Stimulated activated CD4-positive, alpha-beta T cell treated with anti-CD3 and anti-CD28 coated beads, Interleukin-1b, Interleukin-23, amount 100 ng/mL, for 4 hours (primary cell): ENCODE measurements at places on chromosomes 2 and 18.

GRCh38 chr2:206240327-206240726 is 34.1 kb upstream of the ZDBF2 start:
- no peak for DNase-seq

DNA sequence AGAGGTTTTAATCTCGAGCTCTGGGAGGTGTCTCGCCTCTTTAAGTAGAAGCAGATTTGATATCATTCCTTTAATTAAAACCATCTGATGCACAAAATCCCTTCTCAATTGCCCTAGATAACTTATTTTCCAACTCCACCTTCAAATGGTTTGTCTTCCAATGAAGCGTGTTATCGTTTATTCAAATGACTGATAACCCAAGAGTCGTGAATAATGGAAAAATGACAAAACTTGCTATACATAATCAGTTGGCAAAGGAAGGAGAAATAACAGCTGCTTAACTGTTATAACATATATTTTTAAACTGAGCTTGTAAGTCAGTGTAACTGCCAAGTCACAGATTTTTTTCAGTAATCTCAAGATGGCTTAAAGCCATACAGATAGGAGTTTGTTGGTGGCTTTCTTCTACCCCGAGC is 144.6 kb downstream of the QPCT start:
- DNase-seq, result no peak

GRCh38 chr18:45806226-45806625 is 19.2 kb upstream of the SIGLEC15 start:
- no peak for DNase-seq

GRCh38 chr18:9839853-9840252 is 45.9 kb upstream of the TXNDC2 start:
- DNase-seq, result no peak

DNA sequence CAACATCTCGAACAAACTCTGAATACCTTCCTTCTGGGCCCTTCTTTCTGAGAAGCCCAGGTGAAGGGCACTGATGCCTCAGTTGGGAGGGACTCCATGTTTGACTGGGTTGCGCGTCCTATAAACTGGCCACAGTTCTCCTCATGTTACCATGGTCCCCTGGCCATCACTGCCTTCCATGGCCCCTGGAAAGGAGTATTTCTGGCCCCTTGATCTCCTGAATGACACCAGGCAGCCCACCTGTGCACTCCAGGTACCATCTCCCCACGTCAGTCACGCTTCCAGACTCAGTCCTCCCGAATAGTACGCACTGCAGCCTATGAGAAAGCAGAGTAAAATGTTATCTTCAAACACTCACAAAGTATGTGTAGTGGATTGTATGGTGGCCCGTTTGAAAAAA is 73.9 kb downstream of the ACKR3 start:
- no peak for DNase-seq

- no peak for DNase-seq
Measured at GRCh38 chr2:206212673-206213513, 53.2 kb downstream of the EEF1B2 start.

DNA sequence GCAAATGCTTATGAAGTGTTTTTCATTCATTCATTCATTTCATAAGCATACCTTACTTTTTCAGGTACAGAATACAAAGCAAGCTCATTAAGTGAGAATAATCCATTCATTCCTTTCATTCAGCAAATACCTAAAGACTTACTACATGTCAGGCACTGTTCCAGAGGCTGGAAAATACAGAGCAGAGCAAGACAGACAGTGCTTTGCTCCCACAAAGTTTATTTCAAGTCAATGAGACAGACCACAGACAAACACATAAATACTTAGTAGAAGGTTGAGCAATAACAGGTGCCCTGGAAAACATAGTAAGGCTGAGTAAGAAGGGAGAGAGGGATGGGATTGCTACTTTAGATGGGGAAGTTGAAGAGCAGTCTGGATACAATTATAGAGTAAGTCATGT is 309.8 kb downstream of the C1D start:
- DNase-seq, result no peak

DNA sequence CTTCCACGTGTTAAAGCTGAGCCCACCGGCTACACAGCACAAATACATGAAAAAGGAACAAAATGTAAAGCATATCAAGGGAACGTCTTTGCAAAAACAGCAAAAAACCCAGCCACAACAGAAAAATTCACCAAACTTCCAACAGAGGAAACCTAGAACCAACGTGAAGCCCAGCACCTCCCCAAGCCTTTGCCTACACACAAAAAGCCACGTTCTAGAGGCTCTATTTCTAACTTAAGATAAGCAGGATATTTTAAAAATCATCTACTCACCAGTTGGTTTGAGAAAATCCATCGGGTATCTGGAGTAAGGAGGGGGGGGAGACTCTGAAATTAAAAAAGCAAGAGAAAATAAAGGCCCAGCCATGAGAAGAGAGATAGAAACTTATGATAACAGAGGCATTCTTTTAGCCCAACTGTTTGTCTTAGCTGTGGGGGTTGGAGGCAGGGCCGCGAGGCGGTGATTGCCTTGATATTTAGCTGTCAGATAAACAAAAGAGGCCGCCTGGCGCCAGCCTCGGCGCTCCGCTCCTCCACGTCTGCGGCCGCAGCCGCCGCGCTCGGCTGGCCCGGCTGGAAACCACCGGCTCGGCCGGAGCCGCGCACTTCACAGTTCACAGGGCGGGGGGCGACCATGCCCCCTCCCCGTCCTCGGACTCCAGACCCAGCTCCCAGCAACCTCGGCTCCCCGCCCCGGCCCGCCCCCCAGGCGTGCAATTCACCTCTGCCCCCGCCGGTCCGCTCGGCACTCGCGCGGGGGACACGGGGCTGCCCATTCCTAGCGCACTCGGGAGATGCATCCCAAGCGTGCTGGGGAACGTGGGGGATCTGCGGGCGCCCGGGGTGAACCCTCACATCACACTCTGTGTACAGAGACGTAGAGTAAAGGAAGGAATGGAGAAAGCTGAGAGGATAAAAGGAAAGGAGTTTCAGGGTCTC is 2.4 kb downstream of the SMAD7 start:
- DNase-seq, result no peak

DNA sequence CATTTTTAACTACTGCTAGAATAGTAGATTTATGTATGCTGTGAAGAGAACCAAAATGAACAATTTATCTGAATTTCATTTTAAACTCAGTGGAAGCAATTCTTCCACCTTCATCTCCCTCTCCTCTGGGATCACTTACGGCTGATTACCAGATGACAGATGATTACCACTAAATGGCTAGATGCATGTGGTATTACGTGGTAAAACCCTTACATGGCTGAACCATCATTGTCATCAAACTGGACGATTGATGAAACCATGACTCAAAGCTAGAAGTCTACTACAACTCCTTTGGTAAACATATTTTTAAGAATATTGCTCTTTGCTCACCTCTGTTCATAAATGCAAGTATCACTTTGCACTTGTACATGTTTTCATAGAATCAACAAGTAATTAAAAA is 48.5 kb upstream of the DOCK10 start:
- no peak for DNase-seq

GRCh38 chr2:135998879-135999278 is 13.5 kb upstream of the DARS1 start:
- no peak for DNase-seq

DNA sequence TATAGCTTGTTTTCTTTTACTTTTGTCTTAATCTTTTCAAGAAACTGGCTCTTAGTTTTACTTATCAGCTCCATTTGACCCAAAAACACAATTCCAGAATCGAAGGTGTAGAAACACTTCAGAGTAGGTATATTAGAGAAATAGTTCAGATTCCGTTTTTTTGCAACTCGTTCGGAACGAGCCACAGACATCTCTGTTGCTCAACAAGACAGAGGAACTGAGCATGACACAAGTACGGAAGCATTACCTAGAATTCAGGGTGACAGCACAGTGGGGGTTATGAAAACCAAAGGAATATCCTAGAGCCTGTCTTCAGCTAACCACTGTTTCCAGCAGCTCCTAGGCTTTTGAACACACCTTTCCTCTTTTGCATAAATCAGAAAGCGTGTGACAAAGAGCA is 5.0 kb downstream of the HRH4 start:
- DNase-seq, result no peak

DNA sequence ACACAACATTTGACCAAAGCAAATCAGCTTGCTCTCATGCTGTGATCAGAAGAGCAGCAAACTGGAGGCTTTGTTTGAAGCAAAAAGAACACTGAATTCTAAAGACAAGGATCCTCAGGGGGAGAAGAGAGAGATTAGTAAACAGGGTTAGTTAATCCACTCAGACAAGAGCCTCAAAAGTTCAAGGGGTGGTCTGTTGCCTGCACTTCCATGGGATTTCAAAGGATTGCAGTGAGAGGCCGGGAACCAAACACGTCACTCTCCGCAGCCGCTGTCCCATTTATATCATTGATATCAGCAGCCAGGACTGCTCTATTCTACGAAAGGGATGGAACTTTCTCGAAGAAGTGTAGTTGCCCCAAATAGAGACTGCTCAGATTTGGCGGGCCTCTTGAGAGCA is 97.8 kb upstream of the SP3 start:
- no peak for DNase-seq

DNA sequence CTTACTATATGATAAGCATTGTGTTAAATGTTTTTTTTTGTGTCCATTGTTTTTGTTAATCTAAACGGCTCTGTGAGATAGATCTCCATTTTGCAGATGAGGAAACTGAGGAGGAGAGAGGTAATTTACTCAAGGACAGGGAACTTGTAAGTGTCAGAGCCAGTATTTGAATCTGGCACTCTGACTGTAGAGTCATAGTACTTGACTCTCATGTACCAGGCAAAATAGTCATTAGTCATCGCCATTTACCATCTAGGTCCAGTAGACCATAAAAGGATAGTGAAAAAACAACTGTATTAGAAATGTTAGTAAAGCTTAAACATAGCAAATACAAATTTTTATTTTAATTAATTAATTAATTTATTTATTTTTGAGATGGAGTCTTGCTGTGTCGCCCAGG is 4.8 kb downstream of the PSMD14 start:
- no peak for DNase-seq

- no peak for DNase-seq
Measured at GRCh38 chr2:172834881-172835280, 99.2 kb downstream of the RAPGEF4 start.

- no peak for DNase-seq
Measured at GRCh38 chr2:224938651-224939182, 103.6 kb downstream of the DOCK10 start.

GRCh38 chr2:127104881-127105655 is 1.9 kb downstream of the BIN1 start:
- no peak for DNase-seq

DNA sequence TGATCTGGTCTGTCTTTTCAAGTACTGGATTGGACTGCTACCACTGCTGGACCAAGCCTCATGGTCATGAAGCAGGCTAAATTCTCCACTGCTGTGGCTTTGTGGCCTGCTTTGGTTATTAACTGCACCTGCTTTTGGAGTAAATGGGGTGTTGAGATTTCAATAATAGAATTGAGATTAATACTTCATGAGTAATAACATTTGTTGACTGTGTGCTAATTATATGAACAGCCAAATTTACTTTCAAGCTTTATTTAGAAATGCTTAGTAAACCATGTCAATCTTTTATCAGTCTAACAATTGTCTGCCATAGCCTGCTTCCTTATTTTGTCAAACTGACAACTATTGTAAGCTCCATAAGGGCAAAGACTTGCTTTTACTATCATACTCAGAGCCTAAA is 27.4 kb upstream of the MTIF2 start:
- DNase-seq, result no peak

DNA sequence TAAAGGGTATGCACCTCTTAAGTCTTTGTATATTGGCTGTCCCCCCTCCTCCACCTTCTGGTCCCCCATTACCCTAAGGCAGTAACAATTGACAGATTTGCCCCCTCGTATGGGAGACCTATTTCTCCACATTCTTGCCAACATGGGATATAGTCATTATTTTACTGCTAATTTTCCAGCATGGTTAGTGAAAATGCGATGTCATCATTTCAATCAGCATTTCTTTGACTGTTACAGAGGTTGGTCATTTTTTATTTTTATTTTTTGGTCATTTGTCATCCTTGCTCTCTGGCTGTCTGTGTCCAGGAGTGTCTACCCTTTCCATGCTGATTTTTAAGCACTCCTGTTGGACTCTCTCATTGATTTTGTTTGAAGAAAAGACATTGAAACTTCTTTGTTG is 45.4 kb upstream of the SPP2 start:
- DNase-seq, result no peak

- no peak for DNase-seq
Measured at GRCh38 chr18:56407646-56408180, 230.7 kb downstream of the TXNL1 start.

DNA sequence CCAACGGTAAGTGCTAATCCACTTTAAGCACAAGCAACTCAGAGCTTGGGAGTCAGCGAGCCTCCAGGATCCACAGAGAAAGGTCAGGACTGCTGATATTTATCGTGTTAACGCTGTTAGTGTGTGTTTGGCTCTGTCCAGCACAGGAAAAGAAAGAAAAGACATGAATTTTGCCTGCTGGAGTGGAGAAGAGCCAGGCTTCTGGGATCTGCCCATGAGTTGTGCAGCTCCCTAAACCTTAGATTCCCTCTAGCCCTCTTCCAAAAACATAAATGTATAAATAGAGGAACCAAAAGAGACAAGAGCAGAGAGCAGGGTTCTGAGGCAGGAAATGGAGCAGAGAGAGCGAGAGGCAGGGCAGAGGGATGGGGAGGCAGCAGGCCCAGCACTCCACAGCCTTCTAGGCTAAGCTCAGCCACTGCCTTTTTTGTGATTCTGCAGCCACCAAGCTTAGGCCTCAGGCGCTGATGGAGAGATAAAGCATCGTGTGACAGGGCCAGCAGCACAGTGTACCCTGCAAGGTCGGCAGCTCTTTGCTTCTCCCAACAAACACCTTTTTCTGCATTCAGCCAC is 14.5 kb upstream of the MAT2A start:
- no peak for DNase-seq

DNA sequence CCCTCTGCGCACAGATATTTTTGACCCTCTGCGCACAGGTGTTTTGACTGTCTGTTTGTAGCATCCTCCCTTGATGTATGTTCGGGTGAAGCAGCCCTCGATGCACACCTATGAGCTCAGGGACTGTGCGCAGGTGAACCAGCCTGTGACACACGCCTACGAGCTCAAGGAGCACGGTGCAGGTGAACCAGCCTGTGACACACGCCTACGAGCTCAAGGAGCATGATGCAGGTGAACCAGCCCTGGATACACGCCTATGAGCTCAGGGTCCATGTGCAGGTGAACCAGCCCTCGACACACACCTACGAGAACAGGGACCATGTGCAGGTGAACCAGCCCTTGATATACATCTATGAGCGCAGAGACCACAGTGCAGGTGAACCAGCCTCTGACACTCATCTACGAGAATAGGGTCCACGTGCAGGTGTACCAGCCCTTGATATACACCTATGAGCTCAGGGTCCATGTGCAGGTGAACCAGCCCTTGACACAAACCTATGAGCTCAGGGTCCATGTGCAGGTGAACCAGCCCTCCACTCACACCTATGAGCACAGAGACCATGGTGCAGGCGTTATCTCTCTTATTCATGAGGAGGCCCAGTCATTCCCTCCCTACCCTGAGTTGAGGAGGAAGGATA is 33.9 kb downstream of the SH3BP4 start:
- DNase-seq, result no peak

- no peak for DNase-seq
Measured at GRCh38 chr2:32422133-32422532, 65.3 kb downstream of the BIRC6 start.
